ENCODE measurements at places on chromosomes 12 and 14. TPM values are rescaled to one million over a fixed set of nuclear protein-coding genes. Genes with fewer than 3 reads are reported as not detected.

DNA sequence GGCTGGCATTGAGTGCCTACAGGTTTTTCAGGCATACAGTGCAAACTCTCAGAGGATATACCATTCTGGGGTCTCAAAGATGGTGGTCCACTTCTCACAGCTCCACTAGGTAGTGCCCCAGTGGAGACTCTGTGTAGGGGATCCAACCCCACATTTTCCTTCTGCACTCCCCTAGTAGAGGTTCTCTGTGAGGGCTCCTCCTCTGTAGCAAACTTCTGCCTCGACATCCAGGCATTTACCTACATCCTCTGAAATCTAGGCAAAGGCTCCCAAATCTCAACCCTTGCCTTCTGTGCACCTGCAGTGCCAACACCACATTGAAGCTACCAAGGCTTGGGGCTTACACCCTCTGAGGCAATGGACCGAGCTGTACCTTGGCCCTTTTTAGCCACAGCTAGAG is 179.2 kb downstream of the CCDC91 start:
- DNase-seq, result no peak

LHX5 gene
- total RNA-seq, result not detected

DNA sequence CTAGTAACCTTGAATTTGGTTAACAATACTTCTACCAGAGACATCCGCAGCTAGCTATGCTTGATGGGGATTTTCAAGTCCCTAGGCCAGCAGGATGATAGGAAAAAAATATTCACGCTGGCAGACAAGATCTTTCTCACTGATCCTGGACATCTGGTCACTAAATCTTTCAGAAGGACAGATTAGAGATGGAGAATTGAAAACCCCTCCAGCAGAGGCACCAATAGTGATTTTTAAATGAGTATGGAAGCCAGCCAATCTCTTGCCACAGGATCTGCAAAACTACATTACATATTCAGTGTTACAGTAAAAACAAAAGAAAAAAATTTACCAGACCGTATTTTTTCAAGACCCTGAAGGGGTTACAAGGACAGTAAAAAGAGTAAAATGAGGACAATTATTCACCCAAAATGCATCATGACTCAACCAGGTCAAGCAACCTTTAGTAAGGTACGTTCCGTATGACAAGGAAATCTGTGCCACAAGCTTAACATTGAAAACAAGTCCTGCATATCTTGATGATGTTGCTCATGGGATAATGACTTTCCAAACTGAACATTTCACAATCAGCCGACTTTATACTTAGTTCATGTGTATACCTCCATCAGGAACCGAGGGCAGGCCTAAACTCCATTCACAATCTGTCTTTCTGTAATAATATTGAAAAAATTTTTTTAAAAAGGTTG is 239.5 kb downstream of the GXYLT1 start:
- DNase-seq, result no peak

DNA sequence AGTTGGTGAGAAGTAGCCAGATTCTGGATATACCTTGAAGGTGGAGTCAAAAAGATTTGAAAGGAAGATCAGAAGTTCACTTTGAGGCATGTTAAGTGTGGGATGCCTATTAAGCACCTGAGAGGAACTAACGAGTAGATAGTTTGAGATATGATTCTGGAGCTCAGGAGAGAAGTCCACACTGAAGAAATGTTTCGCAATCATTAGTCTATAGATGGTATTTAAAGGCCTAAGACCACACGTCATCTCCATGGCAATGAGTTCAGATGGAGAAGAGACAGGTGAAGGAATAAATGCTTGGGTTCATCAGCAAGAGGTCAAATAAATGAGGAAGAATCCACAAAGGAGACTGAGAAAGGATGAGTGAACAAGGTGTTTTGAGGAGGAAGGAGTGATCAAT is 192.9 kb upstream of the NEDD1 start:
- DNase-seq, result no peak

DNA sequence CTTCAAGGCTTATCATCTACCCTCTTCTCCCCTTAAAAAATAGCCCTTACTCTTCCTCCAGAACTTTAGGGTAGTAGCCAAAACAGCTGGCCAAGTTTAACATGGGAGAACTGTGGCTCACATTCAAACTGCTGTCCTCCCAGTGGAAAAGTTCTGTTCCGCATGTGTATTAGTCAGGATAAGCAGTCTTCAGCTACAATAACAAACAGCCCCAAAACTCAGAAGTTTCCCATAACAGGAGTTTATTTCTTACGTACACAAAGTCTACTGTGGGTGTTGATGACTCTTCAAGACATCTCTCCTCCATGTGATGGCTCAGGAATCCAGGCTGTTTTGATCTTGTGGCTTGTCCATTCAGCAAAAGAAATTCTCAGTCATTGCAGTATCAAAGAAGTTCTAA is 35.5 kb downstream of the MYO1H start:
- no peak for DNase-seq

- no peak for DNase-seq
Measured at GRCh38 chr14:62778852-62779251, 266.4 kb downstream of the KCNH5 start.

GRCh38 chr12:100927826-100928225 is 133.2 kb downstream of the ANO4 start:
- no peak for DNase-seq

GRCh38 chr12:29043069-29043468 is 106.0 kb upstream of the FAR2 start:
- DNase-seq, result no peak

SNRPF gene
- 12.3 TPM for total RNA-seq

GRCh38 chr12:2454601-2455177 is 340.1 kb upstream of the FKBP4 start:
- no peak for DNase-seq
